Stromal cell of bone marrow (primary cell): ENCODE measurements at places on chromosomes 2 and 18.

DNA sequence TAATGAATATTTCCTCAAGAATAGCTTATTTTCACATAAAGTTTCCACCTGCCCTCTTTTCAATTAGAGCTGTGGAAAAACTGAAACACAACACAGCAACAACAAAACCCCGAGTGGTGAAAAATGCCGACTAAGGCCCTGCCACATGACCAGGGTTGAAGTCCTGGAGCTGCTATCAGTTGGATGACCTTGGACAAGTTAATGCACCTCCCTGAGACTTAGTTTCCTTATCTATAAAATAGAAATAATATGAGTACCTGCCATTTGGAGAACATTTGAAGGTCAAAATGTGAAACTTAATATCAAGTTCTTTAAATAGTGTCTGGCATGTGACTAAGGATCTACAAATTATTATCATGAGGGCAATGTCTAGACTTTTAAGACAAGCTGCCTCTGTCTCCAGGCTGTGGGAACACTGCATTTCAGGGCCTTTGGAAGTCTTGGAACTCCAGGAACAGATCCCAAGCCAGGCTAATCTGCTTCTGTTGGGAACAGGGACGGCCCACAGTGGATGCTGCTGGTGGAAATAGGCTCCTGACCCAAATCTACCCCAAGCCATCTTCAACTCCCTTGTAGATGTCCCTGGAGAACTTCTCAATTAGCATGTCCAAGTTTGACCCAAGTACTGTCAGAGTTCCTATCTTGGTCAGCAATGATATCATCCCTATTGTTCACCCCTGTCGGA is 42.0 kb upstream of the TRIB2 start:
- no peak for DNase-seq

DNA sequence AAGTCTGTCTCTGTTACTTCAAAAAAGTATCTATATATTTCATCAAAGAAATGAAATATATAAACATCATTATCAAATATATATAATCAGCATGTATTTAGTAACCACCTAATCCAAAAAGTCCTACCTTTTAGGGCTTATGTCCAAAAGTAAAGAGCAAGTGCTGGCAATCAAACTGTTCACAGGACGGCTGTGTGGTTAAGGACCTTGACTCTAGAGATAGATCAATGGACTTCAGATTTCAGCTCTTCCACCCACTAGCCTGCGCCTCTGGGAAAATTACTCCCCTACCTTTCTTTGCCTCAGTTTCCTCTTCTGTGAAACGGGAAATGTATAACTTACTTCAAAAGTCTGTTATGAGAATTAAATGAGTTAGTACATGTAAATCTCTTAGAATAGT is 29.4 kb downstream of the SATB2 start:
- no peak for DNase-seq

DNA sequence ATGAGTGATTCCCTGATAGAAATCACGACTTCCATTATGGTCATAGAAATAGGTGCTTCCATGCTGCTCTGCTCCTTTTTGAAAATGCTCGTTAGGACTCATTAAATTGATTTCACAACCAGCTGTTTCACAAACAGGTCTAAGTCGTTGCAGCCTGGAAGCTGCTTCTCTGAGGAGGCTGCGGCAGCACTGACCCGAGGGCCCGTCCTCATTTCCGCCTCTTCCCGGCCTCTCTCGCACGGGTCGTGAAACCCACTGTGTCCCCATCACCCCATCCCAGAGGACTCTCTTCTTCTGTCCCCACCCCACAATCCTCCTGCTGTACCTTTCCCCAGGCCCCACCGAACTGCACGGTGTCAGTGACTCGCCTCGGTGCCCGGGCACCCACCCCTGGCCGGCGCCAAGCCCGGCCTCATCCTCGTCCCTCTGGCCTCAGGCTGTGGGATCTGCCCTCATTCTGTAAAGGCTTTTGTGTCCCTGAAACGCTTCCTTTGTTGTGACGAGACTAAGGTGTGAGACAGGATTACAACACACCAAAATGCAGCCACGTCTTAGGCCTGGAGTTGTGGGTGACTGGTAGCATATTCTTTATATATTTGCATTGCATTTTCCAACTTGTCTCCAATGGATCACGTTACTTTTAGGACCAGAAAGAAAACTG is 112.7 kb upstream of the CTDP1 start:
- DNase-seq: no peak

DNA sequence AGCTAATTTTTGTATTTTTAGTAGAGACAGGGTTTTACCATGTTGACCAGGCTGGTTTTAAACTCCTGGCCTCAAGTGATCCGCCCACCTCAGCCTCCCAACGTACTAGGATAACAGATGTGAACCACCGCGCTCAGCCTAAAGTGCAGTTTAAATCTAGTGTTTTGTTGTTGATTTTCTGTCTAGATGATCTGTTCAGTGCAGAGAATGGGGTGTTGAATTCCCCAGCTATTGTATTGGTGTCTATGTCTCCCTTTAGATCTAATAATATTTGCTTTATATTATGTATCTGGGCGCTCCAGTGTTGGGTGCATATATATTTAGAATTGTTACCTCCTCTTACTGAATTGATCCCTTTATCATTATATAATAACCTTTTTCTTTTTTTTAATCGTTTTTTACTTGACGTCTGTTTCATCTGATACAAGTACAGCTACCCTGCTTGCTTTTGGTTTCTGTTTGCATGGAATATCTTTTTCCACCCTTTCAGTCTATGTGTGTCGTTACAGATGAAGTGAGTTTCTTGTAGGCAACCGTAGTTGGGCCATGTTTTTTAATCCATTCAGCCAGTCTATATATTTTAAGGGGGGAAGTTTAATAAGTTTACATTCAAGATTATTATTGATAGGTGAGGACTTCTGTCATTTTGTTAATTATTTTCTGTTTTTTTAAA is 34.3 kb downstream of the GALM start:
- no peak for DNase-seq

DNA sequence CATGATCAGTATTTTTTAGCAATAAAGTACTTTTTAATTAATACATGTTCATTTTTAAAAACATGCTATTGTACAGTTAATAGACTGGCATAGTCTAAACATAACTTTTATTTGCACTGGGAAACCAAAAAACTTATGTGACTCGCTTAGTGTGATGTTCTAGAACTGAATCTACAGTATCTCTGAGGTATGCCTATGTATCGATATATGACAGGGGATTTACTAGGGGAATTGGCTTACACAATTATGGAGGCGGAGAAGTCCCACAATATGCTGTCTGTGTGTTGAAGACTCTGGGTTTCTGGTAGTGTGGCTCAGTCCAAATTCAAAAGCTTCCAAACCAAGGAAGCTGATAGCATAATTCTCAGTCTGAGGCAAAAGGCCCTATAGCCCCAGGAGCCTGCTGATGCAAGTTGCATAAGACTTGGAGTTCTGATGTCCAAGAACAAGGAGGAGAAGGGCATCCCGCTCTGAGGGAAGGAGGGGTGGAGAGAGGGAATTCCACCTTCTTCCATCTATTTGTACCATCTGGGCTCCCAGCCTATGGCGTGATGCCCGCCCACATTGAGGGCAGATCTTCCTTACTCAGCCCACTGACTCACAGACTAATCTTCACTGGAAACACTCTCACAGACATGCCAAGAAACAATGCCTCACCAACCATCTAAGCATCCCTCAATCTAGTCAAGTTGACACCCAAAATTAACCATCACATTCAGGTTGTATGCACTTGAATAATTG is 27.5 kb downstream of the ZNF638 start:
- DNase-seq: peak; percentile 74

- no peak for DNase-seq
Measured at GRCh38 chr2:226794196-226794661, 5.4 kb downstream of the IRS1 start.
